Fibroblast of the aortic adventitia (primary cell): ENCODE measurements at places on chromosomes 5 and 9. TPM values are rescaled to one million over a fixed set of nuclear protein-coding genes. Genes with fewer than 3 reads are reported as not detected.

The DDX41 gene
- total RNA-seq: 58.5 and 138 TPM in 2 replicates

The SPATA31E1 gene
- not detected in 2 replicates for total RNA-seq

The PRDM9 gene
- not detected in 2 replicates for total RNA-seq

The TSSK1B gene
- total RNA-seq: 1.4 TPM in 1 of 2 replicates, not detected in the other

The ANKRD18B gene
- total RNA-seq: 1.9 TPM in 1 of 2 replicates, not detected in the other

The PCDHB4 gene
- total RNA-seq: 0.09 and 0.65 TPM in 2 replicates

The MAMDC4 gene
- 0.81 TPM in 1 of 2 replicates, not detected in the other for total RNA-seq

The LTC4S gene
- 1.5 and 3.3 TPM in 2 replicates for total RNA-seq

The HACD4 gene
- total RNA-seq: 0.82 and 4.8 TPM in 2 replicates

DNA sequence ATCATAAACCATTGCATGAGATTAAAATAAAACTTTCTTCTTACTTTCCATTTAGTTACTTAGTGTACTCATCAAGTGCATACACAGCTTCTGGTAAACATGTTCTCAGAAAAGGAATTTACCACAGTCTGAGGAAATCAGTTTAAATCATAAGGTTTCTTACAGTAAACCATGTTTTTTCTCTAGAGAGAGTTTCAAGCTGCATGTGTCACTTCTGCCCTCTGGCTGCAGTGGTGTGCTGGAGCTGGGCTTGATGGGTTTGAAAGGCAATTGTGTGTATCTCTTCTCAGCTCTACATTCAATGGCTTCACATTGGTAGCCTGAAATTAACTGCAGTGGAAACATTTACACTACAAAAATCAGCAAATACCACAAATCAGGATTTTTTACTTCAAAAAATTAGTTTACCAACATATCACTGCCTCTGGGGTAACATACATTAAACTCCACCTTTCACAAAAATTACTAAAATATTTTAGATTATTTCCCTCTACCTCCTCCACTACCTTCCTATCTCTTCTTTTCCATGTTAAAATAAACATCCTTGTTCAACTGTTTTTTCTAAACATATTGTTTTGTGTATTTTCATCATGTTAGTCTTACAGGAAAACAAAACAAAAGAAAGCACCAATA lies 414.3 kb downstream of the ANXA1 start:
- DNase-seq: peak; percentile 23

DNA sequence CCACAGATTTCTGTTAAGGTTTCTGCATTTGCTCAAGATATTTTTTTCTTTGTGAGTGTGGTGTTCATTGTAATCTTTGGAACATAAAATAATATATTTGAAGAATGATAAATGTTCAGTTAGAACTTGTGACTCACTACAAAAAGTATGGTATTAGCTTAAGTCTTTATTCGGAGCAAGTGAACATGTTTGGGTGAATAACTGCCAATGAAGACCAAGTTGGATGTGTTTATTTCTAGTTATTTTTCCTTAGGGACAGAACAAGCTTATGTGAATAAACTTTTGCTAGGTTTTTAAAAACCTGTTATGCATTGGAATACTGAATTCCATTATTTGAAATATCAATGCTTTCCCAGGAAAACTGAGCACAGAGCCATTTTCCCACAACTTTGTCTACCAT lies 418.6 kb downstream of the SLCO4C1 start:
- DNase-seq: peak; percentile 19

DNA sequence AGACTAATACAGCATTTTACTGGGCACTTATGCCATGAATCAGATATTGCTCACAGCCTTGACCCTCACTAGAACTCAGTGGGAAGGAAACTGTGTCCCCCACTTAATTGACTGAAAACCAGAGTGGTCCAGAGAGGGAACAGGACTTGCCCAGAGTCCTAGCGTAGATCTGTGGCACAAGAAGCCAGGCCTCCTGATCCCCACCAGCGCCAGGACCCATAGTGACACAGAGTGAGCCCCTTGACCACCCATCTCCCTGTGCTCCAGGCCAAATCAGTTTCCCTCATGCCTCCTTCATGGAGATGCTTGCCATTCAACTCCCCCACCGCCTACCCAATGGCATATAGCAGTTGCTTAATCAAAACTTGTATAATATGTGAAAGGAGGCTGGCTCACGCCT lies 8.3 kb downstream of the KIF12 start:
- no peak for DNase-seq

GRCh38 chr9:95516734-95517558 lies at the start of gene PTCH1:
Gene PTCH1, minus strand, starts transcription at chr9:95516971.
- DNase-seq: peak; percentile 53

DNA sequence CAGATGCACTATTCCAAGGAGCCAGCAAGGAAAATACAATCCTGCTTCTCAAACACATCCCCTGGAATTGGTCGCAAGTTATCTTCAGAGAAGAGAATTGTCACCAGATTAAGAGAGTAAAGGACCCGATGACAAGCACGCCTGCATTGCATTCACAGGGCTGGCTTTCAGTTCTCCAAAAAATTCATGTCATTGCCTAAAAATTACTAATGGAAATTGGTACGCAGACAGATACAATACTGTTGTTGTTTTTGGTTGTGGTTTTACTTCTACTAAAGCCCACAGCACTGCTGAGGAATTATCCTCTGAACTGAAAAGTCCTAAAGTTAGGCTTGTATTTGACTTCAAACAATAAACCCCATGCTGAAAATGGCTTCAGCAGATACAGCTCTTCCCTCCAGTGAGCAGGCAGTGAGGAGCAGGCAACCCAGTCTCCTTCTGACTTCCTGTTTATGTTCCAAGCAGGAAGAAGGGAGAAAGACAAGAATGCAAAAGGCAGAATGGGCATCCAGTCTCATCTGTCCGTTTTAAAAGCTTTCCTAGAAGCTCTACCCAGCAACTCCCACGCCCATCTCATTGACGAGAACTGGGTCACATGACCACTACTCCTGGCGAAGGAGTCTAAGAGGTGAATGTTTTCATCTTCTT lies 80.6 kb upstream of the ZNF366 start:
- peak; percentile 7 for DNase-seq

DNA sequence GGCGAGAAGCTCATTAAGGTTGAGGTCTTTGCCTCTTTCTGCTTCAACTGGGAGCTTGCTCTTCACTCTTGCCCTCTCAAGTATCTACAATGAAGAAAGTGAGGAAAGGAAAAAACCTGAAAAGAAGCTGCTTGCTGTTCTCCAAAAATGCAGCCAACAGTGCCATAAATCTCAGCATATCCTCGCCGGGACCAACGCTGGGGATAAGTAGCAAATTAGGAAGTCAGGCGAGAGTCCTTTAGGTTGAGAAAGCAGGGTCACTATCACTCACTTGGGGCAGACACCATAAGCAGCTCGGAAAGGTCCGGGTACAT lies 399 bp downstream of the NUP155 start:
- DNase-seq: no peak

DNA sequence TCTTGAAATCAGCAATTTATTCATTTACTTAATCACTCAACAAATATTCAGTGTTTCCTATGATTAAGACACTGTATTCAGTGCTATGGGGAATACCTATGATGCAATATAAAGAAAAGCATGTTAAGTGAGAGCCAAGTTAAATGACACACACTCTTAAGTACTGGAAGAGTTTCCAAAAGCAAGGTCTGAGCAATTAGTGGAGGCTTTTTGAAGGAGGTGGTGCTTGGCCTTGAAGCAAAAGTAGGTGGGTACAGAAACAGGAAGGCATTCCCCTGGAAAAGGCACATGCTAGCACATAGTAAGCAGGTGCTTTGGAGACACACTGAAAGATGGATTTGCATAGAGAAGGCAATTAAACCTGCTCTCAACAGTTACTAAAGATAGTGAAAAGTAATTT lies 4.0 kb downstream of the TSLP start:
- DNase-seq: peak; percentile 98

GRCh38 chr5:6572086-6572824 lies 60.6 kb downstream of the NSUN2 start:
- DNase-seq: no peak

DNA sequence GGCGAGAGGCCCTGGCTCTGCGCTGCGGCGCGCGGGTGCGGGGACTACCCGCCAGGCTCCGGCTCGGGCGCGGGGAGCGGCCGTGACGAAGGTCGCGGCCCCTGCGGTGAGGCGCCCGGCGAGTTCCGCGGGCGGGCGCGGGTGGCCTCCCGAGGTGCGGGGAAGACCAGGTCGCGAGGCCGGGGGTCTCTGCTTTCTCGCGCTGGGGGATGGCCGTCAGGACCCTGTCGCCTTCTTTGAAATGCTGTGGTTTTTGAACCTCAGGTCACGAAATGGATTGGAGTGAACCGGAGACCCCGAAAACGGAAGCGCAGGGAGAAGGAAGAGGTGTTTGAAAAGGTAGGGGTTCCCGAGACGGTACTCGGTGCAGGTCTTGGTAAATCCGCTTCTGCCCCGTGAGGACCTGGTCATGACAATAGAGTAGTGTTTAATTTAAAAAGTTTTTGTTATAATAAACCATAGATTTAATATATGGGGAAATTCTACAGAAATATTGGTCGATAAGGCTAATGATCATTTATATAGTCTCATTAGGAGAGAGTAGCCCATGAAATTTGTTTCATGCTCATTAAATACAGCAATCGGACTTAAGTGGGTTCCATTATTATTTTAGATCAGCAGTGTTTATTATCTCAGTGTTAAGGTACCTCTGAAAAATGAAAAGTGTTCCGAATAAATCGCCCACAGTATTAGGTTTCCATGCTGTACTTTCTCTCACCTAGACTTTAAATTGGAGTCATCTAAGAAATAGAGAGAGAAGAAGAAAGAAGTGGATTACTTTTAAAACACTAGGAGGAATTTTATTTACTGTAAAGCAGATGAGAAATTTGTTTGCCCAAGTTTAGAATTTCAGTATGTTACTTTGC lies 279.0 kb downstream of the AOPEP start:
- peak; percentile 40 for DNase-seq

- DNase-seq: no peak
Observed at GRCh38 chr9:93646640-93647178, 70.3 kb downstream of the PHF2 start.

GRCh38 chr5:125295405-125295872 lies 549.0 kb upstream of the ZNF608 start:
- DNase-seq: peak; percentile 55

DNA sequence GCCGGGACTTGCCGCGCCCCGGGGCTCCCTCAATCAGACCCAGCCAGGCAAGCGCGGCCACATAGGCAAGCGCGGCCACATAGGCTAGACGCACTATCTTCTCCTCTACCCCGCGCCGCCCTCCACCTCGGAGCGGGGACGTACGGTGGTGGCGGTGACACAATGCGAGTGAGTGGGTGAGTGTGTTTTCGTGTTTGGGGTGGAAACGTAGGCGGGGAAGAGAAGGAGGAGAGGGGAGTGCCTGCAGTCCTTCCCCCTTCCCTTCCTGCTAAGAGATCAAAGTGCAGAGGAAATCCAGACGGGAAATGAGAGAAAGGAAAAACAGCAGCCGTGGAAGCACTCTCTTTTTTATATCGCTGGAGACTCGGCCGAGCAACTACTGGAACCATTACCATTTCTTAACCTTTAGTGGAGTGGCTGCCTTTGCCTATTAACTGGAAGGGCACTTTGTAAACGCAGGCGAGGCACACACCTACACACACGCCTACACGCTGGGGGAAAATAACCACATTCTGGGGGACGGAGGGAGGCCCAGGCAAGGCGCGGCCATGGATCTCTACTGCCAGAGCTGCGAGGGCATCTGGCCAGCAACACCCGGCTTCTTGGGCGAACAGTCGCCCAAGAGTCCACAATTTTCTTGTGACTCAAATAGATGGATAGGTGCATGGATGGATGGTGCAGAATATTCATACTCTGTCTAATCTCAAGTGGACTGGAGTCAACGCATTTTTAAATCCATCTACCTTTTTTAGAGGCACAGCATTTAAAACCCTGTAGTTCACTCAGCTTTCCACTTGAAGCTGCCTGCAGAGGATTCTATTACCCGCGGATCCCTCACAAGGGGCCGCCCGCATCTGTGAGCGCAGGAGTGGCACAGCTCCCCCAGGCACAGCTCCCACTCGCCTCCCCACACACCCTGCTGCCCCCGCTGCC lies 2.1 kb downstream of the EDIL3 start:
- peak; percentile 64 for DNase-seq

- DNase-seq: peak; percentile 82
Observed at GRCh38 chr5:120293796-120294195, 170.3 kb upstream of the PRR16 start.

- DNase-seq: peak; percentile 96
Observed at GRCh38 chr9:113343732-113344231, 3.7 kb upstream of the WDR31 start.

GRCh38 chr9:33315371-33315770 lies 25.1 kb downstream of the NFX1 start:
- DNase-seq: no peak

DNA sequence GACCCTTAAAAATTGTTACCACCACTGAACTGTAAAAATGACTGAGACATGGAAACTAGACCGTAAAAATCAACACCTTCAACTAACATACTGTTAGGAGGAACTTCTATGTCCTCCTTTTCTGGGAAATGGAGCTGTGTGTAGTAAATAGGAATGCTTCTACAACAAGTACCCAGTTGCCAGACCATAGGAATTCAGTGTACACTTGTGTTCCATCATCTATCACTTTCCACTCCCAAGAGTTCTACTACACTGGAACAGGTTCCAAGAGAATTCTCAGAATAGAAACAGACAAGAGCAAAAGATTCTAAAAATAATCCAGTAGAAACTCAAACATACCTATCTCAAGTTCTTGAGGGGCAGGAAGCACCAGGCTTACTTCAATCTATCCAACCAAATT lies 23.6 kb downstream of the UBAP2 start:
- peak; percentile 66 for DNase-seq

DNA sequence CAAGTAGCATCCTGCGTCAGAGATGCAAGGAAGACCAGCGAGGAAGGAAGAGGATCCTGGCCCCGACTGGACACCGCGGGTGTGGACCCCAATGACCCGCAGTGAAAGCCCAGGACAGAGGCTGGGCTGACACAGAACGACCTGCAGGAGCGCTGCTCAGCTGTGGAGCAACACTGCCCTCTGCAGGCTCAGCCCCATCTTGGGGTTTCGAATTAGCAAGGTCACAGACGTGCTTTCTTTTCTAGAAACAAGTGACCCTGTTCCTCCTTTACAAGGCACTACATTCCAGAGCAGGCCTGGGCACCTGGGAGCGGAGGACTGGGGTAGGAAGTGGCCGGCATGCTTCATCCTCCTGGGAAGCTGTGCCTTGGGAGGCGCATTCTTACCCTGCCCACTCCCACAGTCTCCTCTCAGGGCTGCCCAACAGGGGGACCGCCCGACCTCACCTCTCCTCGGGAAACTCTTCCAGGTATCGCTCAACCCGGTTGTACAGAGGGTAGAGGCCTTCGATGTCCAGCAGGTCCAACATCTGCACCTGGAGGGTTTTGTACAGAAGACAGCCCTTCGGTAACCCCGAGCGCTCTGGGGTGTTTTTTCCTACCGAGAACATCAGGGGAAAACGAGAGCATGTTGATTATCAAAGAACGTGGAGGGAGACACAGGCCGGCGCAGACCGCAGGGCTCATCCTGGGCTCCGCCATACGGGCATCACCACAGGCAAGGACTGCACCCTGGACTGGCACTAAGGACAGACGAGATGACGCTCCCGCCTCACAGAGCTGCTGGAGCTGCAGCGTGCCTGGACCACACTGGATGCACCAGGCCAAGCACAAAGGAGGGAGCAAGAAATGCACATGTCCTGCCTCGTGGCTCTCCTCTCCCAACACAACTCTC lies 35.0 kb downstream of the IPPK start:
- DNase-seq: peak; percentile 86
